ENCODE measurements at places on chromosomes 3 and 15.
A peak's percentile ranks its signal among the peaks of the same experiment; 100 is the strongest.

- DNase-seq: no peak
- no peaks in the 10 kb centered on the region for H3K27me3 ChIP-seq
- peak overlapping the region; percentile 15 for H3K4me3 ChIP-seq
- peak overlapping the region; percentile 38 for H3K27ac ChIP-seq
These were observed 289.7 kb upstream of the ADAMTS9 start for GRCh38 chr3:64977308-64978100.

DNA sequence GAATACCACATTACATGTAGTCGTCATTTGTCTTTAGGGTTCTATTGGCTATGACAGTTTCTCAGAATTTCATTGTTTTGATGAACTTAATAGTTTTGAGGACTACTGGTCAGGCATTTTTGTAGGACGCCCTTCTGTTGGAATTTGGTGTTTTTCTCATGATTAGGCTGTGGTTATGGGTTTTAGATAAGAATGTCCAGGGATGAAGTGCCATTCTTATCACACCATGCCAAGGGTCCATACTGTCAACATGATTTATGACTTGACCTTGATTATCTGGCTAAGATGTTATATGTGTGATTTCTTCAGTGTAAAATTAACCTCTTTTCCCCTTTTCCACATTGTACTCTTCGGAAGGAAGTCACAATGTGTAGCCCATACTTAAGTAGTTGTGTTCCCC, 135.3 kb downstream of the DIPK2A start:
- no peak for DNase-seq
- H3K4me1 ChIP-seq: peaks cover 4% of the 10 kb centered on the region
- H3K4me3 ChIP-seq: no peak overlapping the region
- H3K27ac ChIP-seq: no peak overlapping the region
- H3K36me3 ChIP-seq: no peaks in the 10 kb centered on the region

DNA sequence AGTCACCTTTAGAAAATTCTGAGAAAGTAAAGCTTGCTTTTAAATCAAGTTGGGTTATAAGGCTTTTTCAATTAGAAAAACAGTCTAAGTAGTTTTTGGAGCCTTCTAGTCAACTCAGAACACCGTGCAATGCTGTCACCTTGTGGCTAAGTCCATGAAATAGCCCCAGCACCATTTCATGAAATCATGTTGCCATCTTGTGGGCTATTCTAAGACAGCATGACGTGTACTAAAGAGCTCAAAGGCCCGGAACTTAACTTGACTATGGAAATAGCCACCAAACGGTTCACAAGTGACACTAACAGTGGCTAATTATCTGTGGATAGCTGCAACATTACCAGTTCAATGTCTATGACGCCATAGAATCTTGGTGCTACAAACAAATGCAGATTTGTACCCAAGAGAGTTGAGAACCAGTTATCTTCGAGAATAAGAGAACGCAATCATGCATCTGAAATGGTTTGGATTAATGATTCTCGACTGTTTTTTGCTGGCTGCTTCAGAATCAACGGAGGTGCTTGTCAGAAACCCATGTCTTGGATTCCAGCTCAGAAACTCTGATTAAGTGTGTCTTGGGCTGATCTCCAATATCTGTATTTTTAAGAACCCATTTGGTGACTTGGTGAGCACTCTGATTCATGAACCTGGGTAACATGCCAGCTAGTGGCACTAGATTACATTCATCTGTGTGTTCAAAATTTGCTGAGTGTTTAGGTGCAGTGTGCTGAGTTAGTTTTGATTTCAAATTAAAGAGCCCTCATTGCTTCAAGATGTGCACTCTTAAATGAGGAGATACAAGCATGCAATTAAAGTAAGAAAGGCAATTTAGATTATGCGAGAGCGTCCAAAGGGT, 111.2 kb upstream of the MCTP2 start:
- peaks cover 4% of the 10 kb centered on the region for H3K4me1 ChIP-seq
- no peaks in the 10 kb centered on the region for H3K27me3 ChIP-seq
- DNase-seq: peak; percentile 53
- H3K4me3 ChIP-seq: no peak overlapping the region

- no peaks in the 10 kb centered on the region for H3K27me3 ChIP-seq
- no peak for DNase-seq
- no peak overlapping the region for H3K4me3 ChIP-seq
- no peaks in the 10 kb centered on the region for H3K36me3 ChIP-seq
- H3K27ac ChIP-seq: peak overlapping the region; percentile 86
These were observed 192.0 kb downstream of the GHSR start for GRCh38 chr3:172256101-172256734.

DNA sequence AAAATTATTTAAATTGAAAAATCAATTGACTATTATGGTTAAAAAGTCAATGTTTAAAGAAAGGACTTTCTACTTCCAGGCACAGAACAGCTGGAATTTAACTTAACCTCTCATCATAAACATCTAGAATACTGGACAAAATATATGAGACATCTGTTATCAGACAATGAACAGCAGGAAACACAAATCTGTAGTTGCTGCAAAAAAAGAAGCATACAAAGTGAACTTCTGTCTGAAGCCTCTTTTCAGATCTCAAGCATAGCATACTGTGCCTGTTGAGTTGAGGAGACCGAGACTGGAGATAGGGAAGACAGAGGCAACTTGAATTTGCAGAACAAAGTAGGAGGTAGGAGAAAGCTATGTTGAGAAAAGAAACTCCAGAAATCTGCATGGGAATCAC, 140.0 kb upstream of the CBLB start:
- no peak for DNase-seq
- no peaks in the 10 kb centered on the region for H3K36me3 ChIP-seq
- no peaks in the 10 kb centered on the region for H3K27me3 ChIP-seq
- H3K4me1 ChIP-seq: no peaks in the 10 kb centered on the region

DNA sequence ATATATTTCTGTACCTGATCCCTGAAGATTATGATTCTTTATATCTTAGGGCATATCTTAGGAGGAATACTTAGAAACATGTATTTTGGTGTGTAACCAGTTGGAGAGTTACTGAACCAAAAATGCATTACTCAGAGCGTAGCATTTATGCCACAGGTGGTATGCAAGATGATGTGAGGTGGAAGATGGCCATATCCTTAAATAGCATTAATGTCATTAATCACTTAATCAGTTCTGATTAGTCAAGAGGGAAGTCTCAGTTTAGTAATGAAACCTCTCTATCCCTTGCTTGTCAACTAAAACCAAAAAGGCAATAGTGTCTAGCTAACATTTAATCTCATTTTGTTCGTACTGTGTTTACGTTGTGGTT, 130.5 kb upstream of the PHLDB2 start:
- no peaks in the 10 kb centered on the region for H3K4me1 ChIP-seq
- H3K27me3 ChIP-seq: no peaks in the 10 kb centered on the region
- H3K36me3 ChIP-seq: no peaks in the 10 kb centered on the region
- H3K4me3 ChIP-seq: no peak overlapping the region
- no peak for DNase-seq

- no peak overlapping the region for H3K27ac ChIP-seq
- no peaks in the 10 kb centered on the region for H3K4me1 ChIP-seq
- no peak overlapping the region for H3K4me3 ChIP-seq
- DNase-seq: no peak
- H3K27me3 ChIP-seq: no peaks in the 10 kb centered on the region
- peaks cover 20% of the 10 kb centered on the region for H3K36me3 ChIP-seq
These were observed 50.1 kb downstream of the TLE3 start for GRCh38 chr15:70047386-70048197.

DNA sequence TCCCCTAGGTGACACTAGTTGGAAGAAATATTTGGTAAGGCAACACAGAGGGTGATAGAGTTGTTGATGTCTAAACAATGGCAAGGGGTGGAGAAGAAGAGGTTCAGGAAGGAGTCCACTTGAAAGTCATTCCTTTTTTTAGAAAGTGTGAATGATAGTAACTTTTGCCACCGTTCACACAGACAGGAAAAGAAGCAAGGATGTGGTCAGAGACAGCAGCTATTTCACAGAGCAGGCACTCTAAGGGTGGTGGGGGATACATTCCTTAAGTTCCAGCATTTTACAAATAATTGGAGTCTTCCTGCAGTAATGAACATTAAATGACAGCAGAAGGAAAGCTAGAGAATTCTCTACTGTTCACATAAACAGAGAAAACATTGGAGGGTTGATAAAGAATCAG, 75.4 kb upstream of the ZNF385D start:
- no peaks in the 10 kb centered on the region for H3K27me3 ChIP-seq
- H3K4me1 ChIP-seq: no peaks in the 10 kb centered on the region
- no peak overlapping the region for H3K4me3 ChIP-seq
- DNase-seq: no peak

DNA sequence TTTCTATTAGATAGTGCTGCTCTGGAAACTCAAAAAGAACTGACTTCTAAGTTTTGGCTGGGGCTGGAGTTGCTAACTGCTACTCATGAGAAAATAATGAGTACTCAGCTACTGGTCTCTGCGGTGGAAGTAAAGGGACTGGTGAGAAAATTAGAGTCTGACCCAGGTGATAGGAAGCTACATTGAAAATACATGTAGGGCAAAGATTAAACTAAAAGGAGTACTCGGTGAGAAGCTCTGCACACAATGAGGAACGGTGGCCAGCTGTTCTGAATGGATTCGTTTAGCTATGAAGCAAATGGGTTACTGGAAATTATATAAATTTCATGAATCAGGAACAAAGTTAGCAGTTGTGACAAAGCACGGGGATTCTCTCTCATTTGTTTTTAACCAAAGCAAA, 512.9 kb upstream of the SGO1 start:
- H3K27me3 ChIP-seq: no peaks in the 10 kb centered on the region
- H3K4me3 ChIP-seq: no peak overlapping the region
- H3K4me1 ChIP-seq: no peaks in the 10 kb centered on the region
- H3K36me3 ChIP-seq: no peaks in the 10 kb centered on the region
- H3K27ac ChIP-seq: no peak overlapping the region

DNA sequence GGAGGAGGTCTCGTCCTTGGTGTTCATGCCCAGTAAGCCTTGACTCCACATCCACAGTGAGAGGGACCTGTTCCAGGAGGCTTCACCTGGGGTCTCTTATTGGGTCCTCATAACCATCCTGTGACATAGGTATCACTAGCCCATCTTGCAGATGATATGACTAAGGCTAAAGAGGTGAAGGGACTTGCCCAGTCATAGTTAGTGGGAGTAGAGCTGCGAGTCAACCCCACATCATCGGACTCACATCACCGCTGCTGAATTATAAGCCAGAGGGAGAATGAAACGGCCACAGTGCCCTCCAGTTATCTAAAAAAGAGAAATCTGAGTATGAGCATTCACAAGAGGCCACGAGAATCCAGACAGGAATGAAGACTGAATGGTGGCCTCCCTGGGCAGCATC, 66.0 kb downstream of the MESD start:
- H3K4me1 ChIP-seq: no peaks in the 10 kb centered on the region
- no peak overlapping the region for H3K27ac ChIP-seq
- no peak for DNase-seq
- H3K4me3 ChIP-seq: no peak overlapping the region

DNA sequence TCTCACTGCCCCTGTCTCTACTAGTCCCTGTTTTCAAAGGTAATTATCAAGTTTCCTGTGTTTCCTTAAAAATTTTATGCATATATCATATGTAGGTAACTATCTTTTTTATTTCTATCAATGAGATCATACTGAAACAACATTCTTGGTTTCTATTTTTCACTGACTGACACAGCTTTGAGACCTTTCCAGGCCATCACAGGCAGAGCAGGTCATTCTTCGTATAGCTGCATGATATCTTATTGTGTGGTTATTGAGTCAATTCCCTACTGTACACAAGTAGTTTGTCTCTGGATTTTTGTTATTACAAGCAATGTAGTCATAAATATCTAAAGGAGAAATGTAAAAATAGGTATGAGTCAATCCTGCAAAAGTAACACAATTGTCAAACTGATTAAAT, 169.6 kb downstream of the CFAP20DC start:
- H3K4me3 ChIP-seq: no peak overlapping the region
- no peaks in the 10 kb centered on the region for H3K27me3 ChIP-seq
- no peak overlapping the region for H3K27ac ChIP-seq
- DNase-seq: no peak
- H3K4me1 ChIP-seq: no peaks in the 10 kb centered on the region
